ENCODE measurements at places on chromosomes 1 and 21.

DNA sequence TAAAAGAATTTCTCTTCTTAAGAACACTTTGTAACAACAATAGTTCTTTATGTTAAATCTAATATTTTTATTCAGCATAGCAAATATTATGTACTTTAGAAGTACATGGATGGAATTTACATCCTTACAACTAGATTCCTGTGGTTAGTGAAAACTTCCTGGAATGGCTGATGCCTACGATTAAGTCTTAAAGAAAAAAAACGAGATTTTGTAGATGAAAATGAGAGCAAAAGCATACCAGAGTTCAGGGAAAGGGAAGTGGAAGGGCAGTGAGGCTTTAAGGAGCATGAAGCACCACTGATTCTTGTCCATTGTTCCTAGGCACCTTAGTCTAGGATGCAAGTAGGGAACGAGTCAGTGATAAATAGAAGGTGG is 26.7 kb downstream of the CFH start:
- no peak for DNase-seq

DNA sequence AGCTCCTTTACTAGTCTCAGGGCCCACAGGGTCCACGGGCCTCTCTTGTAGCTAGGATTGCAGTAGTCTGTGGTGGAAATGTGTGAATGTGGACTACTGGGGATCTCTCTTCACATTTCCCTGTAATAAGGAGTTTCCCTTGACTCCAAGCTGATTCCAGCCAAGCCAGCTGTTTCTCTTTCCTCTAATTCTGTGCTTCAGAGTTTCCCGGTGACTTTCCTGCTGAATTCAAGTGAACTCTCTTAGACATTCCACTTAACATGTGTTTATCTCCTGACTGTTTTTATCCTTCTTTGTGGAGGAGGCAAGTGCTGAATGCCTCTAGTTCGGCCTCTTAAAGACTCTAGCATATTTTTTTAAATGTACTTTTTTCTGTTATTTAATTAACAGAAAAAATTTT is 354.0 kb upstream of the RGS18 start:
- no peak for DNase-seq

GRCh38 chr1:150420560-150421265 is 56.8 kb downstream of the RPRD2 start:
- DNase-seq = no peak

DNA sequence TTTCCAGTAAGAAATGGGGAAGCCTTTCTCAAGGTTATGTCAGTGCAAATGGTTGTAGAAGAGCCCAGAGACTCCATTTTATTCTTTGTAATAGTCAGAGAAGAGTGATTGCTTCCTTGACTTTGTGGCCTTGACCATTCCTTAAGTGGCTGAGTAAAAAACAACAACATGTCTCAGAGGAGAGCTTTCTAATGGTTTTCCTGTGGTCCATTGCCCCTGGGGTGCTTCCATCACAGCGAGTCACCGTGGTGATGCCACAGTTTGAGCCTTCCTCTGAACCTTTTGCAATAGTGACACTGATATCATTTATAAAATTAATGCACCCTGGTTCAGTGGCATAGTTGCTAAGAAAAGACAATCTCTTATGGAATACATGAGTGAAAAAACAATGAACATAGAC is 38.6 kb downstream of the PAPPA2 start:
- DNase-seq = no peak

DNA sequence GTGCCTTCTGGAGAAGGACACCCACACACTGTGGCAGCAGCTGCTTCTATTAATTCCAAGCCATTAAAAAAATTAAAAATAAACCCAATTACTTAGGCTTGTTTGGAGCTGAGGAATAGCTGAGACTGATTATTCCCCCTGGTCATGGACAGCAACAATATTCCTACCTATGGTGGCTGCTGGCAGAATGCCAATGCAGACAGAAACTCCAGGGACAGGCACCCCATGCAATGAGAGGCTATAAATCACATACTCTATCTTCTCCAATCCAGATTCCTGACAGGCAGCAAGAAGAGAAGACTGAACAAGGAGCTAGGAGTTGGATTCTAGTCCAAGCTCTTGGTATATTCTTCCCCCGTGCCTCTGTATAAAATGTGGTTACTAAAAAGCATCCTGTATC is 275.4 kb upstream of the BEND5 start:
- DNase-seq = peak; percentile 66

GRCh38 chr1:152520561-152521090 is 6.3 kb downstream of the CRCT1 start:
- no peak for DNase-seq

GRCh38 chr1:35316264-35316663 is 47.8 kb downstream of the ZMYM4 start:
- DNase-seq = no peak

DNA sequence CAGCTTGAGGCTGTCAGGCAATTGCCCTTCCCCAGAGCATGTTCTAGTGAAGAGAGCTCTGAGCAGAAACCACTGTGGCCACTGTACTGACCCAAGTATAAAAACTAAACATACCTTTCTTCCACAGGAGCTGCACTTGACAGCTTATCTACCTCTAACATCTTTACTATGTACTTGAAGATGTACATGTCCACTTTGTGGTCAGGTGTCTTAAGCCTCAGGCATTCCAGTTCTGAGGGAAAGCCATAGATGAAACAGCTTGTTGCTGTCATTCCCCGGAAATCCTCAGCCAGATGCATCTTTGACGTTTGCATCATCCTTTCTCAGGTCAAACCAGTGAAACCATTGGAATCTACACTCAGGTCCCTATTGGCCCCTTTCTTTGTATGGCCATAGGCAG is 70.4 kb downstream of the CHRM3 start:
- DNase-seq = no peak

DNA sequence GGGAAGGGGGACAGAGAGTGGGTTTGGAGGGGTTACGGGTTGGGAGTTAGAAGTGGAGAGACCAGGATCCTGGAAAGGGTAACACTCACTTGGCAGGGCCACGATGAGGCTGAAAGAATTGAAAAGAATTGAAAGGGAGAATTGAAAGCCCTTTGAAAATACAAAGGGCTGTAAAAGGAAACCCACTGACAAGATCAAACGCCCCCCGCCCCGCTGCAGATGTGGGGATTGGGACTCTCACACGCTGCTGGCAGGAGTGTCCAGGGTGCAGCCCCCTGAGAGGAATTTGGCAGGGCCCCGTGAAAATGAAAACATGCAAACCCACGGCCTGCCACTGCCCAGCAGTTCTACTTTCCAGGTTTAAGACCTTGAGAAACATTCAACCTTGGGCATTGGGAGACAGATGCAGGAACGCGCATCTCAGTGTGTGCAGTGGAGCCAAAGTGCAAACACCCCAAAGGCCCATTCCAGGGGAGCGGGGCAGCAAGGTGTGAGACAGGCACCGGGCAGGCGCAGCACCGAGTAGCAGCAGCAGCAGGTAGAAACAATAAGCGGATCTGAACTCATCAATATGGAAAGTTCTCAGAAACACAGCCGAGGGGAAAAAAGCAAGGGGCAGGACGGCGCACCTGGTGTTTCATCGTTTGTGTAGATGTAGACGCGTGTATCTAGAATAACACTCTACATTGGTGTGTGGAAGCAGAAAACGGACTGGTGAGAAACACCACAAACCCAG is 8.3 kb upstream of the TNFRSF1B start:
- DNase-seq = no peak
